ENCODE measurements at places on chromosomes 12 and 14.

- DNase-seq: no peak
Measured at GRCh38 chr14:73884438-73885190, 2.0 kb upstream of the ZNF410 start.

GRCh38 chr12:86186449-86186848, 69.7 kb downstream of the MGAT4C start:
- no peak for DNase-seq

DNA sequence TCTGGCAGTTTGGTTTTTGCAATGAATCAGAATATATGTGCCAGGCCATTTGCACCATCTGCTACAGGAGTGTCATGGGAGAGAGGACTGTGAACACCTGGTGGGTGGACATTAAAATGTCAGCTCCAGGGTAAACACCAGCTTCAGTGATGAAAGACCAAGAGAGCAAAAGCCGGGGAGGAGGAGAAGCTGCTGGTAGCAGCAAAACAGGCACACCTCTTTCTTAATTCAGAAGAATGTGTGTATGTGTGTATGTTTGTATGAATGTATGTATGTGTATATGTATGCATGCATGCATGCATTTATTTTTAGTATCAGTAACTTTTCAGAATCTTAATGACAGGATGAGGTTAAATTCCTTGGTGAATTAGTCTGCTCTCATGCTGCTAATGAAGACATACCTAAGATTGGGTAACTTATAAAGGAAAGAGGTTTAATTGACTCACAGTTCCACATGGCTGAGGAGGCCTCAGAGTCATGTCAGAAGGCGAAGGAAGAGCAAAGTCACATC, 357.4 kb upstream of the PRICKLE1 start:
- no peak for DNase-seq

GRCh38 chr12:100904270-100904669, 109.7 kb downstream of the ANO4 start:
- no peak for DNase-seq

DNA sequence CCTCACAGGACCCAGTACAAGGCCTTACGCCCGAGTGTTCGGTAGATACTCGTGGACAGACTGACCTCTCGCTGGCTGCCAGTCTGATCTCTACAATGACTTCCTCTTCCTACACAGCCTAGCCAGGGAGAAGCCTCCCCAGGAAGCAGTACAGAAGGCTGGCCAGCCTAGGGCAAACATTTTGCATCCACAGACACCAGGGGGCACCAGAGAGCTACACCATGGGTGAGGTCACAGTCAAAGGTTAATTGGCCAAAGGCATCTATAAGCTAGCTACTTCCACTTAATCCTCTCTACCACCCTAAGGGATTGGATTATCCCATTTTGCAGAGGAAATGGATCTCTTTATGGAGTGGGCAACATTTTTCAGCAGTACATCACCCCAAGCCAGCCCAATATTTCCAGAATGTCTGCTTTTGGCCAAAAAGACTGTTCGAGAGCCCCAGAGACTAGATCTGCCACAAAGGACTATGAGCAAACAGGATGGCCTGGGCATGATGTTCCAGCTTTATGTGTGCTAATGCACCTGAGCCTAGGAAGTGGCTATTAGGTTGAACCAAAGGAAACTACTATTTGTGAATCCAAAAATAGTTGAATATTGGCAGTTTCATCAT, 14.6 kb upstream of the PNMA1 start:
- DNase-seq: no peak

DNA sequence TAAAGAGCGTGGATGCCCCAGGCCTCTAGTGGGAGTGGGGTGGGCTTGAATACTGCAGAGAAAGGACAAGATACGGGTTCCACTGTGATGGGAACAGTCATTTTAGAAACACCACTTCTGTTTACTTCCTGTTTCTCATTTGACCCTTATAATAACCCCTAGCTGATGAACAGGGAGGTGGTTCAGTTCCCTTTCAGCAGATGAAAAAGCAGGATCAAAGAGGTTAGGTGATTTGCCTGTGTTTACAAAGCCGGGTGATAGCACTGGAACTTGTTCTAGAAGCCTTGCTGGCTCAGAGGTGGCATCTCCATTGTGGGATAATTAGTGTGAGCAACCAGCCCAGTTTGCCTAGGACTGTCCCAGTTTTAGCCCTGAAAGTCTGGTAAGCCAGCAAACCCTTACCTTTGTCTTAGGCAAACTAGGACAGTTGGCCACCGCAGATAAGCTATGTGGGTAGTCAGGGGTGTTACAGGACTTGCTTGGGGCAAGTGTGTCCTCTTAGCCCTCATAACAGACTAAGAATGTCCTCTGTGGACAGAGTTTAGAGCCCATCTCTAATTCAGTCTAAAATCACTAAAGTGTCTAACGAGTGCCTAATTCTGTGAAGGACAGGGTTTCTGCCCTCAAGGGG, 7.5 kb upstream of the LRP1-AS start:
- DNase-seq: no peak

- DNase-seq: no peak
Measured at GRCh38 chr12:3542911-3543310, 51.9 kb downstream of the PRMT8 start.

- DNase-seq: no peak
Measured at GRCh38 chr12:53345486-53346188, 9.5 kb upstream of the SP7 start.

DNA sequence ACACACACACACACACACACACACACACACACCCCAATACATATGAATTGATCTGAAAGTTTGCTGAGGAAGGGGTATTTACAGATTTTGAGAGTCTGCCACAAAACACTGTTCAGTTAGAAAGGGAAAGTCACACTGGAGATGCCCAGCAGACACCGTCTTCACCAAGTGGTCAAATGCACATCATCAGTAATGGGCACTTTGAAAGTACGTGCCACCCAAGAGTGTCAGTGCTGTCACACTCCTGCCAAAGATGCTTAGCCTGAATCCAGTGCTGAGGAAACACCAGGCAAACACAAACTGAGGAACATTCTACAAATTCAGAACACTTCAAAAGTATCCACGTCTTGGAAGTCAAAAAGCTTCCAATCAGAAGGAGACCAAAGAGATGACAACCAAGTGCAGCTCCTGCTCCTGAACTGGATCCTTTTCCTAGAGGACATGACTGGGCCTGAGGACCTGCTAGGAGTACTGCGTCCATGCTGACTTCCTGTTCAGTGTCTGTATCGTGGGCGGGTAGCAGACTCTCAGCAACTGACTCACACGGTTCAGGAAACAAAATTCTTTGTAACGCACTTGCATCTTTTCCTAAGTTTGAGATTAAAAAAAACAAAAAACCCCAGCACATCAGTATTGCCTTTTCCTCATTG, 18.6 kb downstream of the PSMC1 start:
- no peak for DNase-seq

GRCh38 chr12:80648881-80649280, 58.6 kb upstream of the MYF6 start:
- no peak for DNase-seq

DNA sequence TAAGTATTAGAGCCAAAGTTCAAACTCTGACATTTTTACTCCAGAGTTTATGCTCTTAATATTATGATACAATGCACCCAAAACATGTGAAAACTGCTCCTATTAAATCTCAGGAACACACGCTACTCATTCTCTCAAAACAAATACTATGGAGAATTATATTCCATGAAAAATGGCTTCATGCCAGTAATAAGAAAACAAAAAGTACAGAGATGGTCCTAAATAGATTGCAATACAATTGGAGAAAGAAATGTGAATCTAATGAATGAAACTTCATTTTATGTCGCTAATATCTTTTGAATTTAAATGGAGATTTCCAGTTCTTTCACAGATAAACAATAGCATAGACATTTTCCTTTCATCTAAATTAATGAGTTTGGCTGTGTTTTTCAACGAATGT, 384.3 kb downstream of the ADAMTS20 start:
- DNase-seq: no peak

- DNase-seq: no peak
Measured at GRCh38 chr12:24615967-24616411, 332.9 kb downstream of the BCAT1 start.

DNA sequence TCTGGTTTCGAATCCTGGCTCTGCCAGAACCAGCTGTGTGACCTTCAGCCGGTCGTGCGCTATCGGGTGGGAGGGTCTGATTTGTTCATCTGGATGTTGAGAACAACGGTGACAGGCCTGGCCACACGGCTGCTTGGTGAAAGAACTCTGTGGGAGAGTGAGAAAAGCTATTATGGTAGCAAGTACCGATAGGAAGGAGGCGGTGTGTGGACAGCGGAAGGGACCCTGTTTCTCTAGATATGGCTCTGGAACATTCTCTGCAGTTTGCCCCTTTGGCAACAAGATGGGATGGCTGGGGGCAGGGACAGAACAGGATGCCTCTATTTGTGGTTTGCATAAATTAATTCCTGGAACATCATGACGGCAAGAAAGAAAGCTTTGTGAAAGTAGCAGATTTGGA, 347.3 kb downstream of the AACS start:
- DNase-seq: no peak

DNA sequence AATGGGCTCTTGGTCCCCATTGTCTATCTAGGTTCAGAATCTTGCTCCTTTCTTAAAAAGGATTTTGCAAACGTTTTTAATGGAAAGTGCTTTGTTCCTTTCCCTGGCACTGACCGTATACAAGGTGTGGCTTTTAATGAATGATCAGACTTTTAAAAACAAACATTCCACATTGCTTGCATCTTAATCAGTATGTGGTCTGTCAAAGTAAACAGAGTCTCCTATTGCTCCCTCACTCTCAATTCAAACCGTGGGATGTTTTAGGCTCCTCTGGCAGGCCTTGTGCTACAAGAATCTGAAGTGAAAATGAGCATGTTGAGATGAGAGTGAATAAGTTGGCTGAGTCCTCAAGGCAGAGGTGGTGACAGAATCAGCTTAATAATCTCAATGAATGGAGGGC, 107.0 kb downstream of the VRK1 start:
- no peak for DNase-seq

- DNase-seq: no peak
Measured at GRCh38 chr12:16763901-16764300, 157.9 kb upstream of the LMO3 start.

DNA sequence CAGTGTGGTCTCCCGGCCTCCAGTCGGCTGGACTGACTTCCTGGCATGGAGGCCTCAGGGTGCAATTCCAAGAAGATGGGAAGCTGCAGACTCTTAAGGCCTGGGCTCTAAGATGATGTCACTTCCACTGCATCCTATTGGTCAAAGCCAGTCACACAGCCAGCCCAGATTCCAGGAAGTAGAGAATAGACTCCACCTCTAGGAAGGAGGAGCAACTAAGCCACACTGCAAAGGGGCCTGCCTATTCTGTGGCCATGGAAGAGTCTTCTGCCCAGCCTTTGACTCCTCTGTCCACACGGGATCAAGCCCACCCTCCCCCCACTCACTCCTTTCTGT, 103.9 kb upstream of the RFLNA start:
- DNase-seq: no peak

DNA sequence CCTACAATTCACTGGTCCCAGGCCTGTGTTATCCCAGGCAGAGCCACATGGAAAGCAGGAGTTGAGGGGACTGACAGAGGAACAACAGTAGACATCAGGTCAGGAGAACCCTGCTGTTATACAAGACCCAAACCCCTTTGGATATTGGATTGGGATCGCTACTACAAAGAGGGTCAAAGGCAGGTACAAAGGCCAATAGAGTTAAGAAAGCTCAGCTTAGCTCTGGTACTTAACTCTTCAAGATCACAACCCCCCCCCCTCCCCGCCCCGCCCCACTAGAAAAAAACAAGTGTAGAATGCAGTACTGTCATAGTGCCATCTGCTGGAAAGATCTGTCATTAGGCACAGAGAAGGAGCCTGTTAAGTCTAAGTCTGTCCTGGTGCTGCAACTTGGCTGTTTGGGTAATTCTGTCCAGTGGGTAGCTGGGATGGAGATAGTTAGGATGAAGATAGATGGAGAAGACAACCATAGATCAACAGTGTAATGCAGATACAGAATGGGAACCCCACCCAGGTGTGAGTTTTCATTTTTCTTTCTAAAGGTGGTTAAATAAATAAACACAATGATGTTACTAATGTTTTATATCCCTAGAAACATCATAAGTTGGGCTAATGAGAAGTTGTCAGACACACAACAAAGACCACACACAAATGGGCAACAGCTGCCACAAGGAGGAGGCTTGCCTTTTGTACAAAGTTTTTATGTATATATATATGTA, 17.2 kb downstream of the REM2 start:
- DNase-seq: no peak

DNA sequence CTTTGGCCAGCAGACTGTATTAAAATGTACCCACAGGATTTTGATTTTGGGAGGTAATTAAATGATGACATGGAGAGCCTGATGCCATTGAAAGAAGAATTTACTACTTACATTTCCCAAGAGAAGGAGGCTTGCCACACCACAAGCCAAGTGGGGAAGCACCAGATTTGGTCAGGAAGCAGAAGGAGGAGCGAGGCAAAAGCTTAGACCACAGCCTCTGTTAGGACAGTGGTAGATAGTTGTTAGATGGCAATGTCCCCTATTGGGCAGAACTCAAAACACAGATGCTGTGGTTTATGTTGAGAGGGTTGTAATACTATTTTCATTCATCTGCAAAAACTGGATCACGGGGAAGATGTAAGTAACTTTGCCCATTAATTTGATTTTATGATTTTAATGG, 709.4 kb downstream of the VRK1 start:
- no peak for DNase-seq

DNA sequence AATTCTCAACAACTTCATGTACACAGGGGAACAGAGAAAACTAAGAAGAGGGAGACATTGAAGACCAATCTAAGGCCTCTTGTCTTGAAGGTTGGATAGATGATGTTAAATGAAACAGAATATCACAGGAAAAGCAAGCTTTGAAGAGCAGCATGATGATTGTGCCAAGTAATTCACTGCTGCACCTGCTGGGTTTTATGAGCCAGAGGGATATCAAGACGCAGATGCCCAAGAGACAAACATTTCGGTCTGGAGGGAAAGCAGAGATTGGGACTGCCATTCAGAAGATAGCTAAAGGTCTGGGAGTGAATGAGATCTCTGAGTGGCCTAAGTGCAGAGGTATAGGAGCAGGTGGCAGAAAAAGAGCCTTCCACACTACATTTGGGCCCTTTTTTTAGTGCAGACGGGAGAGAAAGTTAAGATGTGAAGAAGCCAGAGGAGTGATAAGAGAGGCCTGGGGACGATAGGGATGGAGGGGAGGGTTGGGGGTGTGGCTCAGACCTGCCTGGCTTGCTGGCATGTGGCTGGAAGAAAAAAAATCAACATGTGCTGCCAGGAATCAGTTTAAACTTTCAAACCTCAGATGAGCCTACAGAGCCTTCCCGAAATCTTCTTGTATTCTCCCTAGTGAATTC, 200.6 kb downstream of the AEBP2 start:
- no peak for DNase-seq

GRCh38 chr12:55703288-55703687, 4.4 kb downstream of the ITGA7 start:
- no peak for DNase-seq

DNA sequence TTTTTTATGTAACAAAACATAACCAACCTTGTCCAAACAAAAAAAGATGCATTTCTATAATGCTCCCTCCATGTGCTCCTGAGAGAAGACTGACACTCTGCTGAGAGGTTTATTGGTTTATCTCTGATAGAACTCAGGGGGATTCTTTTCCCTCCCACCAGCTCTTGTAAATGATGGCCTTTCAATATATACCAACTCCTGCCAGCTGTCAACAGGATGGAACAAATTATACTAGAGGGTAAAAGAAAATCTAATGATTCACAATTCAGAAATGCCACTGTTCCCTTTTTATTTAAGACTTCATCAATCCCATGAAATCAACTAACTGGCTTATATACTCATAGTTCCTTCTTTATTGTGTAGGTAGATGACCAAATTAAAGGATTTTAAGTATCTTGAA, 25.4 kb downstream of the PSMC1 start:
- DNase-seq: no peak

Measured in renal cortex interstitium (tissue), 15 donors.